ENCODE measurements at places on chromosomes 7 and 10. TPM values are rescaled to one million over a fixed set of nuclear protein-coding genes. Genes with fewer than 3 reads are reported as not detected.

- H3K4me3 ChIP-seq = no peak overlapping the region
- H3K4me1 ChIP-seq = peaks cover 10% of the 10 kb centered on the region
- H3K27ac ChIP-seq = no peak overlapping the region
- no peaks in the 10 kb centered on the region for H3K27me3 ChIP-seq
- no peak for DNase-seq
These were observed 313.3 kb downstream of the TYW1 start for GRCh38 chr7:67309764-67310549.

The PRSS37 gene
- total RNA-seq = not detected

DNA sequence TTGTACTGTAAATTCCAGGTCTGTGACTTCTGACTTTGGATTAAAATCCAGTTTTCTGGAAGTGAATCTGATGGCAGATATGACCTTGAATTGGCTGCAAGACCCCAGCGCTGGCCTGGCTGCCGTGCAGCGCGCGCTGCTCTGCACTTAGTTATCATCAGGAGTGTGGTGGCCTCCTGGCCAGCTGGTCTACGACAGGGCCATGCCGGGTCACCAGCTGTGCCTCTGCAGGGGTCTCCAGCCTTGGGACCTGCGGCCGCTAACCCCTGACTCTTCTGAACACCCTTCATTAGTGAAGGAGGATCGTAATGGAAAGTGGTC, 190.7 kb upstream of the SH2B2 start:
- DNase-seq = no peak
- H3K4me1 ChIP-seq = no peaks in the 10 kb centered on the region
- H3K4me3 ChIP-seq = no peak overlapping the region
- H3K27me3 ChIP-seq = no peaks in the 10 kb centered on the region
- H3K27ac ChIP-seq = no peak overlapping the region

GRCh38 chr7:149020483-149020882, 7.8 kb downstream of the PDIA4 start:
- H3K27me3 ChIP-seq = no peaks in the 10 kb centered on the region
- H3K4me1 ChIP-seq = peaks cover 62% of the 10 kb centered on the region
- H3K27ac ChIP-seq = no peak overlapping the region
- H3K4me3 ChIP-seq = no peak overlapping the region
- DNase-seq = no peak
- H3K36me3 ChIP-seq = peaks cover 33% of the 10 kb centered on the region

DNA sequence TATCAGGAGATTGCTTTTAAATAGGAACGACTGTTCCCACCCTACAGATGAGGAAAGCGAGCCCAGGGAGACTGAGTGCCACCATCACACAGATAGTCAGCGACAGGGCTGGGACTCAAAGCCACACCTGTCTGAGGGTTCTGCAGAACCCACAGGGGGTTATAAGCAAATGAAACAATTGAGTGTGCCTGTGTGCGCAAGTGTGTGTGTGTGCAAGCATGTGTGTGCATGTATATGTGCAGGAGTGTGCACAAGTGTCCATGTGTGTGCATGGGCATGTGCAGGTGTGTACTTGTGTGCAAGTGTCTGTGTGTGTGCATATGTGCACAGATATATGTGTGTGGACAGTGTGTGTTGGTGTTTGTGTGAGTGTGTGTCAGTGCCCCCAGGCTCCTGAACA, 280.2 kb downstream of the GRID1 start:
- H3K27ac ChIP-seq = no peak overlapping the region
- no peaks in the 10 kb centered on the region for H3K36me3 ChIP-seq
- no peak for DNase-seq
- no peak overlapping the region for H3K4me3 ChIP-seq
- H3K27me3 ChIP-seq = no peaks in the 10 kb centered on the region

The LBX1 gene
- total RNA-seq = not detected

The UCN3 gene
- total RNA-seq = not detected

DNA sequence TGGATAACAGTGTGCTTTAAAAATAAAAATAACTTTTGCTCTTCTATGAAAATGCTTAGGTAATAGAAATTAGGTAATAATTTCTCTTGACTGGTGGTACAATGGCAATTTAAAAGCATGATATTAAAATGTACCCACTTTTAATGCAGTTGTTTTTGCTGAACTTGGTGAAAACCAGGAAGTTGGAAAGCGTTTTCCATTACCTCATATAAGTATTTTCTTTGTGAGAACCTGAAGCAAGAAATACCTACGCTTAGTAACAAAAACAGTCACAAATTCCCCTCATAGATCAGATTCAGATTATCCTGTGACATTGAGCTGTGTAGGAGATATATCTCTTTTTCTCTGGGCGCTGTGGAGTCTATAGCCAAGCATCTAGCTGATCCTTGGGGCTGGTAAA, 689.0 kb upstream of the FZD8 start:
- no peak for DNase-seq
- H3K27ac ChIP-seq = no peak overlapping the region
- no peaks in the 10 kb centered on the region for H3K36me3 ChIP-seq
- no peak overlapping the region for H3K4me3 ChIP-seq
- no peaks in the 10 kb centered on the region for H3K27me3 ChIP-seq
- no peaks in the 10 kb centered on the region for H3K4me1 ChIP-seq
